H1 (cell line): ENCODE measurements at places on chromosomes 16 and 17. TPM values are rescaled to one million over a fixed set of nuclear protein-coding genes. Genes with fewer than 3 reads are reported as not detected.

- no peaks in the 10 kb centered on the region for H3K4me1 ChIP-seq
- H3K27me3 ChIP-seq: no peaks in the 10 kb centered on the region
- H3K4me3 ChIP-seq: no peak overlapping the region
These were observed 3.5 kb downstream of the PDILT start for GRCh38 chr16:20401066-20401465.

TEKT1 gene
- total RNA-seq: not detected in 2 replicates

DNA sequence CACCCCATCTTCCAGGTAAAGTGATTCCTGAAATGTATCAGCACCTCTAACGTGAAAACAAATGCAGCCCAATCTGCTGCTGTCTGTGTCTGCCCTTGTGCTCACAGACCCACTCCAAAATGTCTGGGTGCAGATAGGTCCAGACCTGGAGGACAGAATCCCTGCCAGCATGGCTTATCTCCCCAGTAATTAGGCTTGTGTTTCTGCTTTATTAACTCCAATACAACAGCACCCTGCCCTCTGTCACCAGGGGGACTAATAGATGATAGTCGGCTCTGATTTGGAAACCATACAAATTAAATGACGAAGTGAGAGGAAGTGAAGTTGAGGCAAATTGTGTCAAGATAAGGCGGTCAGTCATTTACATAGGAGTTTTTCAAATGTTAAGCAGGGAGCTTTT is 608.3 kb upstream of the SALL1 start:
- H3K27ac ChIP-seq: no peak overlapping the region
- H3K27me3 ChIP-seq: no peaks in the 10 kb centered on the region
- no peaks in the 10 kb centered on the region for H3K36me3 ChIP-seq
- H3K4me1 ChIP-seq: peaks cover 2% of the 10 kb centered on the region
- H3K4me3 ChIP-seq: no peak overlapping the region

GRCh38 chr17:27940503-27941428 is 47.6 kb upstream of the LYRM9 start:
- DNase-seq: no peak
- peaks cover 18% of the 10 kb centered on the region for H3K4me1 ChIP-seq
- H3K27me3 ChIP-seq: no peaks in the 10 kb centered on the region
- no peaks in the 10 kb centered on the region for H3K36me3 ChIP-seq
- H3K4me3 ChIP-seq: no peak overlapping the region
- H3K27ac ChIP-seq: no peak overlapping the region

HEXD gene
- 20.6 and 24.2 TPM in 2 replicates for total RNA-seq

GRCh38 chr17:9676820-9677310 is 31.5 kb downstream of the USP43 start:
- H3K27me3 ChIP-seq: no peaks in the 10 kb centered on the region
- no peak overlapping the region for H3K27ac ChIP-seq
- DNase-seq: no peak
- H3K4me1 ChIP-seq: no peaks in the 10 kb centered on the region
- no peak overlapping the region for H3K4me3 ChIP-seq

PDXDC1 gene
- 118 and 123 TPM in 2 replicates for total RNA-seq

DNA sequence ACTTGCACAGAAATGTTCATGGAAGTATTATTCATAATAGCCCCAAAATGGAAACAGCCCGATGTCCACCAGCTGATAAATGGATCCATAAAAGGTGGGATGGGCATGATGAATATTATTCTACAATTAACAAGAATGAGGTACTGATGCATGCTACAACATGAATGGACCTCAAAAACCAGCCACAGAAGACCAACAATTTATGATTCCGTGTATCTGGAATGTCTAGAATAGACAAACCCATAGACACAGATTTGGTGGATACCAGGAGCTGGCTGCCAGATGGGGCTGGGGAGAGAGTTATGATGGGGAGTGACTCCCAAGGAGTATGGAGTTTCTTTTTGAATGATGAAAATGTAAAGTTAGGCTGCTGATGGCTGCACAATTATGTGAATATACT is 10.8 kb upstream of the NAGLU start:
- no peak overlapping the region for H3K27ac ChIP-seq
- no peaks in the 10 kb centered on the region; the same call in 1 of the 2 replicates for H3K27me3 ChIP-seq
- no peak for DNase-seq
- peaks cover 6% of the 10 kb centered on the region; the same call in 1 of the 2 replicates for H3K36me3 ChIP-seq
- peaks cover 2% of the 10 kb centered on the region for H3K4me1 ChIP-seq
- H3K4me3 ChIP-seq: no peak overlapping the region

DNA sequence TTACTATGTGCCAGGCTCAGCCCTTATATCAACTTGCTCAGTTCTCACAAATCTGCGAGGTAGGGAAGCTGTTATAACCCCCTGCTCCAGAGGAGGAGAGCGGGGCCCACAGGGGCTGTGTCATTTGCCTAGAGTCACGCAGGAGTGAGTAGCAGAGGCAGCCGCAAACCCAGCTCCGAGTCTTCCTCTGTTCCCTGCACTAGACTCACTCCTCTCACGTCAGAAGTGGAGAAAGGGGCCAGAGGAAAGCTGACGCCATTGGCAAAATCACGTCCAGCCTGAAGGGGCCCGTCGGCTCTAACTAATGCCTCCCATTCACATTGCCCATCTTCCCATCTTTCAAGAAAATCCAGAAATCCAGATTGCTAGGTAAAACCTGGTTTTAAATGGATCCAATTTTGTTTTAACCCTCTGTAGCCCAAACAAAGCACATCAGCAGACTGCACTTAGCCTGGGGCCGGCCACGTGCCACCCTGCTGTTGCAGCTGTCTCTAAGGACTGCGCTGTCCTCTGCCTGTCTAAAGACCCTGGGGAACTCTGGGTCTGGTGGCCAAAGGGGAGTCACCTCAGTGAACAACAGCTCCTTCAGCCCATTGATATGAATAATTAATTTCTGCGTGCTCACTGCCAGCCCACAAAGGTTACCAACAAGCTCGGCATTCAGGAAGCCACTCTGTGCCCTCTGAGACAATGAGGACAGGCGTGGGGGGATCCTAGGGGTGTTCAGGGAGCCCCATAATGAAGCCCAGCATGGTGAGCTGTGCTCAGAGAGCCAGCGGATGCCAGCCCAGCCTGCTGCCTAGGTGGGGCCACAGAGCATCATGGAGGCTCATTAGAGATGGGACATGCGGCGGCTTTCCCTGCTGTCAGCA is 36.7 kb upstream of the ABR start:
- 0 out of 2 replicates have a peak, but pooled peaks cover 2% of the 10 kb centered on the region for H3K4me1 ChIP-seq
- no peaks in the 10 kb centered on the region for H3K36me3 ChIP-seq
- no peak overlapping the region for H3K4me3 ChIP-seq
- no peak overlapping the region for H3K27ac ChIP-seq

CUEDC1 gene
- total RNA-seq: 7.8 and 10.7 TPM in 2 replicates

EME2 gene
- 19.3 and 19.7 TPM in 2 replicates for total RNA-seq

DNA sequence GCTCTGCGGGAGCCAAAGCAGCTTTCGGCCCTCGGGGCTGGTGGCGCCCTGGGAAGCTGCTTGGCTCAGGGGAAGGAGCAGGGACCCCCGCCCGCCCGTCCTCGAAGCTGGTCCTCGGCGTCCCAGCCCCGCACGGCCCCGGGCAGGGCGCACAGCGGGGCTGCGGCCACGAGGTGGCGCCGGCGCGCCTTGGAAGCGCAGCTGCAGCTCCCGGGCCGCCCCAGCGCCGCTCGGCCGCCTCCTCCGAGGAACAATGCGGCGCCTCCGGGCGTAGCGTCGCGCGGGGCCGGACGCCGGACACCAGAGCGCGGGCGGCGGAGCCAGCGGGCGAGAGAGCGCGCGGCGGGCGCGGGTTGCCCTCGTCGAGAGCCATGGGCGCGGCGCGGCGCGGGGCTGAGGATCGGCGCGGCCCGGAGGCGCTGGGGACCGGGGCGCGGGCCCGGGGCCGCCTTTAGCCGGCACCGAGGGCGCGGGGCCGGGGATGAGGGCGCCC is at the start of gene MGAT5B:
Gene MGAT5B, plus strand, starts transcription at position 229 of the 493 bp plus-strand sequence. CDS start 626 bp downstream, outside the sequence.
- H3K27ac ChIP-seq: no peak within 1 kb of the TSS
- H3K4me3 ChIP-seq: peak within 1 kb of the TSS; percentile 35
- peaks cover 11% of the 10 kb centered on the region; the same call in 1 of the 2 replicates for H3K4me1 ChIP-seq
- H3K27me3 ChIP-seq: peaks cover 22% of the 10 kb centered on the region

GLIS2 gene
- total RNA-seq: 17.4 and 18.6 TPM in 2 replicates

- no peak overlapping the region for H3K4me3 ChIP-seq
- no peaks in the 10 kb centered on the region for H3K4me1 ChIP-seq
- no peaks in the 10 kb centered on the region for H3K36me3 ChIP-seq
- no peak overlapping the region for H3K27ac ChIP-seq
- peak; percentile 31 for DNase-seq
- H3K27me3 ChIP-seq: no peaks in the 10 kb centered on the region
These were observed 48.8 kb downstream of the ADCY9 start for GRCh38 chr16:4067262-4068001.

TRPV3 gene
- total RNA-seq: 0.40 and 0.56 TPM in 2 replicates

- H3K36me3 ChIP-seq: no peaks in the 10 kb centered on the region
- H3K27ac ChIP-seq: no peak overlapping the region
- DNase-seq: no peak
- H3K4me3 ChIP-seq: no peak overlapping the region
- H3K4me1 ChIP-seq: peaks cover 23% of the 10 kb centered on the region
These were observed 45.4 kb downstream of the WSB1 start for GRCh38 chr17:27339198-27339835.

DNA sequence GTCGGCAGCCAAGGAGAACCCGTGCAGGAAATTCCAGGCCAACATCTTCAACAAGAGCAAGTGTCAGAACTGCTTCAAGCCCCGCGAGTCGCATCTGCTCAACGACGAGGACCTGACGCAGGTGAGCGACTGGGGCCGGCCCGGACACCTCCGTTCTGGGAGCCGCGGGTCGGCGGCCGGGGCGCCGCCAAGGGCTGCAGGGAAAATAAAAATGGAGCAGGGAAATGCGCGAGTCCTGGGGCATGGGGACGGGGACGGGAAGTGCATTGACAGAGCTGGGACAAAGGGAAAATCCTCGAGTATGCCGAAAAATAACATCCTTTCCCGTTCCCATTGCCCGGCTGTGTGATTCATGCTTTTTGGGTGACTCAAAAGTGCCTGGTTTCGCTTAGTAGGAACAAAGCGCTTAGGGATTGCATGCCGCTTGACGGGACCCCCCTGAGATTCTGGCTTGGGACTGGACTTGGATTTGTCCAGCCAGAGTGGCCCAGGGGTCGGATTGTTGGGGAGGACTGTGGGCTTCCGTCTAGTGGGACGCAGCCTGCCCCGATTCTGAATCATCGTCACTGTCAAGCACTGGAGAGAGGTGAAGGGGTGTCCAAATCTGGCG is 699 bp downstream of the MPRIP start:
- H3K4me1 ChIP-seq: peaks cover 3% of the 10 kb centered on the region; the same call in 1 of the 2 replicates
- no peak for DNase-seq
- H3K36me3 ChIP-seq: no peaks in the 10 kb centered on the region
- H3K4me3 ChIP-seq: peak overlapping the region; percentile 81
- H3K27ac ChIP-seq: no peak overlapping the region
- no peaks in the 10 kb centered on the region; the same call in 1 of the 2 replicates for H3K27me3 ChIP-seq

- H3K27ac ChIP-seq: no peak overlapping the region
- H3K27me3 ChIP-seq: no peaks in the 10 kb centered on the region
- peaks cover 2% of the 10 kb centered on the region for H3K4me1 ChIP-seq
- no peak for DNase-seq
- peaks cover 18% of the 10 kb centered on the region for H3K36me3 ChIP-seq
- H3K4me3 ChIP-seq: peak overlapping the region; percentile 11; the same call in 1 of the 2 replicates
These were observed 25.7 kb downstream of the TRPV2 start for GRCh38 chr17:16440901-16441629.

PRAC1 gene
- total RNA-seq: not detected in 2 replicates

GRCh38 chr17:31595076-31595475 is 203.6 kb downstream of the RAB11FIP4 start:
- H3K4me1 ChIP-seq: peaks cover 3% of the 10 kb centered on the region; the same call in 1 of the 2 replicates
- no peak for DNase-seq
- H3K27me3 ChIP-seq: no peaks in the 10 kb centered on the region
- no peak overlapping the region for H3K27ac ChIP-seq
- H3K4me3 ChIP-seq: no peak overlapping the region

GRCh38 chr17:77611791-77612502 is 346.6 kb upstream of the TNRC6C start:
- H3K27me3 ChIP-seq: no peaks in the 10 kb centered on the region
- no peaks in the 10 kb centered on the region for H3K36me3 ChIP-seq

GPR179 gene
- 0.07 and 0.13 TPM in 2 replicates for total RNA-seq

DNA sequence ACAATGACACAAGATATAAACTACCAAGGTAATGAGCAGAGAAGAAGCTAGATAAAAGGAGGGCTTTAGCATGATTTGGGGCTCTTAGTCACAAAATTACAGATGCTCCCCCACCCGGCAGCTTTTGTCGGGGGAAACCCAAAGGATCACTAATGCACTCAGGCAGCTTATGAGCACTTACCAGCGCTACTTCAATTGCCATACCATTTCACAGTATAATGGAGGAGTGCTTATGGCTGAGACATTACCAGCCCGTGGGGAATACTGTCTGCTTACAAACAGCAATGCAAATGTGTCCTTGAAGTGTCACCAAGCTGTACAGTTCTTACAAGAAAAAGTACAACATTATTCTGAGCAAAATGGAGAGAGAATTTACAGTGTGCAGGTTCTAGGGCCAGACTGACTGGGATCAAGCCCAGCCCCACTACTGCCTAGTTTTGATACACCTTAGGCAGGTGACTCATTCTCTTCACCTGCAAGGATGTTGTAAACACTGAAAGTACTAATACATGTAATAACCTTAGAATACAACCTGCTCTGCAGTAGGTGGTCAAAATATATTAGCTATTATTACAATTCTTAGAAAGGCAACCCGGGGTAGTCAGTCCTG is 16.3 kb downstream of the ANKFY1 start:
- no peaks in the 10 kb centered on the region for H3K36me3 ChIP-seq
- no peak overlapping the region for H3K27ac ChIP-seq
- no peaks in the 10 kb centered on the region for H3K27me3 ChIP-seq
- H3K4me1 ChIP-seq: peaks cover 15% of the 10 kb centered on the region; the same call in 1 of the 2 replicates

GRCh38 chr17:56521414-56522141 is 71.9 kb upstream of the NOG start:
- no peaks in the 10 kb centered on the region for H3K36me3 ChIP-seq
- no peak overlapping the region for H3K4me3 ChIP-seq
- H3K27ac ChIP-seq: no peak overlapping the region
- H3K27me3 ChIP-seq: no peaks in the 10 kb centered on the region
- no peak for DNase-seq

DNA sequence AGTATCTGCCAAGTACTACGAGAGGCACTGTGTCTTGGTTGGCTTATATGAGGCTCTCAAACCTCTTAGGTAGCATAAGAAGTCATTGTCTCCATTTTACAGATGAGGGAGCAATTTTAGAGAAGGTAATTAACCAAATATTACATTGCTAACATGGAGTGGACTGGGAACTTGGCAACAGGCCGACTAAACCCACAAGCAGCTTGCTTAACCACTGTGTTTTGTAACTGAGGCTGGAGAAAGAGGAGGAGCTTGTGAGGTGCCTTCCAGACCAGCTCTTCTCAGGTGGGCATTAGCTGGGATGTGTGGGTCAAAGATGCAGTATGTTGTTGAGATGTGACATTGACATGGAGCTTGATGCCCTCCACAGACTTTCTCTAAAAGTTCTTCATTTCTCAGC is 835.6 kb upstream of the RBFOX1 start:
- no peaks in the 10 kb centered on the region for H3K4me1 ChIP-seq
- no peak overlapping the region for H3K27ac ChIP-seq
- H3K4me3 ChIP-seq: no peak overlapping the region
- H3K27me3 ChIP-seq: no peaks in the 10 kb centered on the region
- H3K36me3 ChIP-seq: no peaks in the 10 kb centered on the region

ZNF232 gene
- 39.8 and 41.0 TPM in 2 replicates for total RNA-seq

GRCh38 chr17:57425431-57425830 is 169.1 kb downstream of the MSI2 start:
- no peak overlapping the region for H3K27ac ChIP-seq
- no peaks in the 10 kb centered on the region for H3K36me3 ChIP-seq
- no peak overlapping the region for H3K4me3 ChIP-seq
